ENCODE measurements at places on chromosomes 1 and 21.

DNA sequence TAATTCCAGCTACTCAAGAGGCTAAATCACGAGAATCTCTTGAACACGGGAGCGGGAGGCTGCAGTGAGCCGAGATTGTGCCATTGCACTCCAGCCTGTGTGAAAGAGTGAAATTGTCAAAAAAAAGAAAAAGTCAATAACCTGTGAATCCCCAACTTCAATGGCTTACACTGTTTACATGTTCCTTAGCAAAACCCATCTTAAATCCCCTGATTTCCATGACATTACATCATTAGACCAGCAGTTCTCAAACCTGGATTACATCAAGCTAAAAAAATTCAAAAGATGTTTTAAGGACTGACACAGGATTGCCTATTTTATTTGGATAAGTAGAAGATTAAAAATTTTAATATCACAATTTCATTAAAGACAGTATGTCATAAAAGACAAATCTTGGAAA is 12.4 kb downstream of the GPBP1L1 start:
- no peak for DNase-seq

- DNase-seq, result no peak
Observed at GRCh38 chr21:15355066-15355465, 290.3 kb upstream of the NRIP1 start.

DNA sequence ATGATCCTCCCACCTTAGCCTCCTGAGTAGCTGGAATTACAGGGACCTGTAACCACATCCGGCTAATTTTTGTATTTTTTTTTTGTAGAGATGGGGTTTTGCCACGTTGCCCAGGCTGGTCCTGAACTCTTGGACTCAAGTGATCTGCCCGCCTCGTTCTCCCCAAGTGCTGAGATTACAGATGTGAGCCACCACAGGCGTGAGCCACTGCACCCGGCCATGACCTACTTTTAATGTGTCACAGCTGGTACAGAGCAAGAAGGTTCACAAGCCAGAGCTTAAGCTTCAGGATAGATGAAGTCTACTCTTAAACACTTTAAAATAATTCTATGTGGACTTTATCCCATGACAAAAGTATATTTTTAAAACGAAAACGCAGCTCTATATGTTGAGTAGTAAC is 23.6 kb downstream of the ACBD3 start:
- no peak for DNase-seq

GRCh38 chr1:10904396-10905358 is 107.8 kb upstream of the TARDBP start:
- DNase-seq, result no peak
